NCI-H2227 treated with DMSO at 0.1 percent for 48 hours (cell line): ENCODE measurements at places on chromosomes 7 and 10.
A peak's percentile ranks its signal among the peaks of the same experiment; 100 is the strongest.

DNA sequence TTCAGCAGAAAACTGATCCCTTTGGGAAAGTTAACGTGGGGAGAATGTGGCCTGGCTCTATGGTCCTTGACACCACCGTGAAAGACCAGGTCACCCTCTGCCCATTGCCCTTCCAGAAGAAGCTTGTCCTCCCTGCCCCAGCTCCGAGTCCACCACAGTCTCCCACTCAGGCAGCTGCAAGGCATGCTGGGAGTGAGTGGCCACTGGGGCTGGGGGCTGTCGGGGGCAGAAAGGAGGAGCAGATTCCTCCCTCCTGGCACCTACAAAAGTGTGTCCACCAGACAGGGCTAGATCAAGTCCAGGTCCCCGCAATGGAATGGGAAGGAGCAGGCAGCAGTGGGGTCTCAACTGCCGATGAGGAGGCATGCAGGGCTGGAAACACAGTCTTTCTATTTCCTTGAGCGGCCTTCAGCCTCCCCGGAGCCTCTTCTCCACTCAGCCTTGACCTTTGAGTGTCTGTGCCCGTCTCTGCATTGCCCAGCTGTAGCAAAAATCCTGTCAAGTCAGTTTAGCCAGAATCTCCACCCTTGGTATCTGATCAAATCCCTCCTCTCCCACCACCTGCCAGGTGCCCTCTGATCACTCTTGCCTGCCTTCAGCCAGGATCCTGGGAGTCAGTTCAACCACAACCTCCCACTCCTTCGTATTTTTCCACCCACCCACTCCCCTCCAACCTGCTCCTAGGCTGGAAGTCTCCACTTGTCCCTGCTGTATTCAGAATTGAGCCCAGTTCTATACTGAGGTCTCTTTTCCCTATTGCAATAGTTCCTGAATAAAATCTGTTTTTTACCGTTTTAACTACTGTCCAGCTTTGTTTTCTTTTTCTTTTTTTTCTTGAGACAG, 6.9 kb upstream of the ZNF316 start:
- no peak for DNase-seq

GRCh38 chr7:43849047-43849446, 20.3 kb downstream of the MRPS24 start:
- no peak for DNase-seq

- DNase-seq, result peak; percentile 77
These were observed 16.8 kb upstream of the LAT2 start for GRCh38 chr7:74193054-74193453.

DNA sequence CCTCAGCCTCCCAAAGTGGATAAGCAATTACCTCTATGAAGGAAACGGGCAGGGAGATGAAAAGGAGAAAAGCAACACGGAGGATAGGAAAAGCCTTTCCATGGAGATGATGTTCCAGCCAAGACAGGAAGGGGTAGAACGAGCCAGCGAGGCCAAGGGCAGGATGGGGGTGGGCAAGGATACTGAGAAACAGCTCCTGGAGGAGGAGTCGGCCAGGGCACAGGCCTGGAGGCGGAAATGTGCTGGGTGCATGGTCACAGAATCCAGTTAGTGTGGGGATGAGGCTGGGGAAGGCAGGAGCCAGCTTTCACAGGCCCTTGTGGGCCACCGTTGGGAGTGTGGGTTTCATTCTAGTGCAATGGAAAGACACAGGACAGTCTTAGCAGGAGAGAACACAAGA, 162.6 kb downstream of the JAZF1 start:
- DNase-seq, result no peak

DNA sequence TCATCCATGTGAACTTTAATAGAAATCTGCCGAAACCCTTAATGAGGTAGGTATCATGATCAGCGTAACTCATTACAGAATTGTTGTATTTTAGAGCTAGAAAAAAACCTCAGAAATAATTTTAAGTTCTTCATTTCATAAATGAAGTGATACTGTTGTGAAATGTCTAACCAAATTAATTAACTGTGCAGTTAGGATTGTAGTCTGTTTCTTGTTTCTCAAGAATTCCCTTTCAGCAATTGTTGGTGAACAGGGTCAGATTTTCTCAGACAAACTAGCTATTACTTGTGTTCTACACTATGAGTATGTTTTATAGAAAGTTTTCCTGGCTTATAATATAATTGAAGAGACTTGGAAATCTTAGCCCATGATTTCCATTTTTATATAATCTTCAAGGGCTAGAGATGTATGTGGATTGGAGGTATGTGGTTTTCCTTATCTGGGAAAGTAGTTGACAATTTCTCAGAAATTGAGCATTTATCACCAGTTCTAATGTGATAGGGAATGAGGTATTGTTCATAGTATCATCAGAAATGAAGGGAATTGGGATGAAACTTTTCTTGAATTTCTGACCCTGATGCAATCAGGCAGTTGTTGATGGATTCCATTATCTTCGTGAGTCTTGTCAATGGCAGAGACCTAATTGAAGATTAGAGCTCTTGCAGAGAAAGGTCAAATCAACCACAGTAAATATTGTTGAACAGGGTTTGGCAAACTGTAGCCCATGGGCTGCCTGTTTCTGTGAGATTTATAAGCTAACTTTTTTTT, 55.0 kb downstream of the ST7 start:
- no peak for DNase-seq

GRCh38 chr7:51346126-51346525, 29.5 kb upstream of the COBL start:
- DNase-seq, result no peak

- DNase-seq, result no peak
These were observed 26.1 kb downstream of the STRA8 start for GRCh38 chr7:135259702-135260101.

DNA sequence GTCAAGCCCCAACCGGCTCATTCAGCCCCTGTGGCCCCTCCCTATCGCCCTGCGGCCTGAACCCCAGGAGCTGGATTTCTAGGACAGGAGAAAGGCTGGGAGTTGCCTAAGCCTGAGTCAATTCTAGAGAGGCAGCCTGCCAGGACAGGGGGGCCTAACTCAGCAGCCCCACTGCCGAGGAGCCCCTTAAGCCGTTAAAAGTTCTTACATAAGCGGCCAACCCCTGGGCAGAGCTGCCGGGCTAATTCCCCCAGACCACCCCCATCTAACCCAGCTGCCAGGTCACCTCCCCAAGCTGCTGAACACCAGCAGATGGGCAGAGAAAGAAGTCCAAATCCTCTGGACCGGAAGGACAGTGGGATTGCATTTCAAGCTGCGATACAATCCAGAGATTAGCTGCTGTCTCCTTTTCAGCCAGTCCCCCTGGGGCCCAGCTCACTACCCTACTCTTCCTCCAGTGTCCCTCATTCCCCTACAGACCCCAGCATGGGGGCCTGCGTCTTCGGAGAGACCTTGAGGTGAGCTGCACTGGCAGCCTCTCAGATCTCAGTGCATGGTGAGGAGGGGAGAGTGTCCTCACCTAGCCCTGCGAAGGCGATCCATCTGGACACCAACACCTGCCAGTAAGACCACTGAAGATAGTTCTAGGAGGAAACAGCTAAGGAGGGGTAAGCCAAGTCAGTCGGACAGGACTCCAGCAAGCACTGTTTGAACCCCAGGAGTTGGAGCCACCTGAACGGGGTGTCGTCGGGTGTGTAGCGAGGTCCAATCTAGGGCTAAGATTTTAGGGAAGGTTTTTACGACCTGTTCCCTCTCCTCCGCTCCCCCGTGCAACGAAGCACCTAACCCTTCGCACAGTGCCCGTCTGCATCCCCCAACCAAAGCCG, 830 bp downstream of the IMPDH1 start:
- DNase-seq, result no peak

DNA sequence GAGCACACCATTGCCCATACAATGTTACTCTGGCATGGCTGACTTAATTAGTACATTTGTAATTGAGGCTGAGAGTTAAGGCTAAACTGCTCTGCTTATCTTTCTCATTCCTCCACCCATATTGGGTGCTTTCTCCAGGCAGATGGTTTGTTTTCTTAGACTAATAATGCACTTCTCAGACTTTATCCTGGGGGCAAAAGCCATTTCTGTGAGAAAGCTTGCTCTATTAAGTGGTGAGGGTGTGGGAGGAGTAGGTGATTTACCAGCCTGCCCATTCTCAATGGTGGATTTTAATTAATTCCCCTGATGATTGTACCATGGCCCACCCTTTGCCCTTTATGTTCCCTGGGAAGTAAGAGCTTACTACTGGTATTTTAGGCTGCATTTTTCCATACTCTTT, 174.8 kb downstream of the FOXP2 start:
- DNase-seq, result no peak

DNA sequence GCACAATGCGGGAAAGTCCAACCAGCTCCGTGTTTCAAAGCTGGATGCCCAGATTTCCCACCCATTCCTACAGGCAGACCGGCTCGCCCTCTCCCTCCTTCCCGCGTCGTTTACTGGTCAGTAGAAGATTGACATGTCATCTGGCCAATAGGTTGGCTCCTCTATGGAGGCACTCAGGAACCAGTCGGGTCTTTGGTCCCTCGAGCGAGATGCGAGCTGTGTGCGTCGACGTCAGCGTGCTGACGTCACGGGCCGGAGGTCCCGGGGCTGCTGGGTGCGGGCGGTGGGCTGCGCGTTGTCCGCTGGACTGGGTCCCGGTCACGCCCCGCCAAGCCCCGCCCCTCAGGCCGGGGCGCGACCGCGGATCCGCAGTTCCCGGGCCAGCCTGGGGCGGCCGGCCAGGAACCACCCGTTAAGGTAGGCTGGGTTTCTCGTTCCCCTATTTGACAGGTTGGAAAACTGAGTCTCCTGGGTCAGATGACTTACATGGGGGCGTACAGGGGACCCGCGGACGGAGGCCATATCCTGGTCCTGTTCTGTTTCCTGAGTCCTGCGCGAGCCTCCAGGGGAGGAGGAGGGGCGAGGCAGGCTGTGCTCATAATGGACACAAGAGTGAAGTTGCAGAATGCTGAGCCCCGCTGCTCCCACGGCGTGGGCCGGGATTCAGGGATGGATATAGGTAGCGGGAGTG, at the start of gene STARD3NL:
Gene STARD3NL, plus strand, starts transcription at position 242 of the 691 bp plus-strand sequence. CDS start 29,260 bp downstream, outside the sequence.
- peak; percentile 96 for DNase-seq

DNA sequence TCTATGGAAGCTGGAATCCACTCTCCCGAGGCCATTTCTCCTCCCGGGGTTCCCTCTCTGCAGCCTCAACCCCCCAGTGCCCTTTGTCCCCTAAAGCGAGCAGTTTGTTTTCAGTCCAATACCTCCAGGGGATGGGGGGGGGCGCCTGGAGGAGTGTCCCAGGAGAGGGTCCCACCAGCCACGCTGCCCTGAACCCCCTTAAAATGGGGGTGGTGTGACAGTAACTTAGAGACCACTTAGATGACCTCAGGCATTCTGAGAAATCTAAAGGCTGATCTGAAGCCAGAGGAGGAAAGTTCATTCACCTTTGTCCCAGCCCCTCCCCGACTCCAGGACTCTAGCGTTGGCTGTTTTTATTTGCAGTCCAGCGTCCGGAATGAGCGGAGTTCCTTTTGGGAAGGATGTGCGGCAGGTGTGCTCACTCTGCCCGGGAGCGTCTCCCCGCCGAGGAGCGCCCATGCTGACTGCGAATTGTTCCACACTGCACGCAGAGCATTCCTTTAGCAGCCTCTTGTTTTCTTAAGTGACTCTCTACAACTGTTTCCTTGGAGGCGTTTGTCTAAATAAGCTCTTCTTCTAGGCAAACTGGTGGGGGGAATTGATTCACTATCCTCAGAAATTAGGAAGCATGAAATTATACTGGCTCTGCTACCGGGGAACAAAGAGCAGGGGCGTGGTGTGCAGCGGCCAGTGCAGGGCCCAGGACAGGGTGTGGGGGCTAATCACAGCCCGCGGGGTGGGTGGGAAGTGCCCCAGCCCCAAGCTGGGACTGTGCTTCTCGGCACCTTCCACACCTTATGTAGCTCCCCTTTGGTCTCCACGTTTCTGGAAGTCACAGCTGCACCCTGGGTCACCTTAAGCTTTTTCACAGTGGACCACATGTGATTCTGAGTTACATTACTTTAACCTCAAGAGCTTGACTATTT, 46.3 kb downstream of the SYPL1 start:
- peak; percentile 44 for DNase-seq

- DNase-seq, result no peak
These were observed 125.0 kb downstream of the DNAJB6 start for GRCh38 chr7:157461573-157462418.

GRCh38 chr7:45515346-45515745, 58.8 kb upstream of the ADCY1 start:
- no peak for DNase-seq

DNA sequence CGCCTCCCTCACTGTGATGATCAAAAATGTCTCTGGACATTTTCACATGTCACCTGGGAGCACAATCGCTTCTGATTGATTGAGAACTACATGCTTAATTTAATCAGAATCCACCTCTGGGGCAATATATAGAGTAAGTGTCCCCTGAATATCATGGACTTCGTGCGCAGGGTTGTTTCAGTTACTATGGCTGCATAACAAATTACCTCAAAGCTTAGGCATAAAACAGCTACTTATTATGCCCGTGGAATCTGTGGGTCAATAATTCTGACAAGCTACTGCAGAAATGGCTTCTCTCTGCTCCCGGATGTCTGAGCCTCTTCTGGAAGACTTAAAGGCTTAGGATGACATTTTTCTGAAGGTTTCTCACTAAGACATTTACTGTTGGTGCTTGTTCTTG, 334.4 kb downstream of the GPR158 start:
- no peak for DNase-seq

DNA sequence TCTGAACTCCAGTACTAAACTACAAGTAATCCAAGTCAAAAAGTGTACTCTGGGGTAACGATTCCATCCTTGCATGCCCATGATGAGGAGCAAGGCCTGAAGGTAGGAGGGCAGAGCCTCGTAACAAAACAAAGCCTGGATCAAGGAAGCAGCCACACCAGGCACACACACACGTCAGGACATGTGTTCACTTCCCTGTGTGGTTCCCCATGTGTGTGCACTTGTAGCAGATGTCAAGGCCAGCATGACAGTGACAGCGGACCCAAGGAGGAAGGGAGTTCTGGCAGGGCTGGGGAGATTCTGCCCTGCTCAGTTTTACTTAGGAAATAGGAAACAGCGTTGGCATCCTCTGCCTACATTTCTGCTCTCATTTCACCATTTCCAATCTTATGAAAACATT, 92.8 kb downstream of the ALOX5 start:
- no peak for DNase-seq

DNA sequence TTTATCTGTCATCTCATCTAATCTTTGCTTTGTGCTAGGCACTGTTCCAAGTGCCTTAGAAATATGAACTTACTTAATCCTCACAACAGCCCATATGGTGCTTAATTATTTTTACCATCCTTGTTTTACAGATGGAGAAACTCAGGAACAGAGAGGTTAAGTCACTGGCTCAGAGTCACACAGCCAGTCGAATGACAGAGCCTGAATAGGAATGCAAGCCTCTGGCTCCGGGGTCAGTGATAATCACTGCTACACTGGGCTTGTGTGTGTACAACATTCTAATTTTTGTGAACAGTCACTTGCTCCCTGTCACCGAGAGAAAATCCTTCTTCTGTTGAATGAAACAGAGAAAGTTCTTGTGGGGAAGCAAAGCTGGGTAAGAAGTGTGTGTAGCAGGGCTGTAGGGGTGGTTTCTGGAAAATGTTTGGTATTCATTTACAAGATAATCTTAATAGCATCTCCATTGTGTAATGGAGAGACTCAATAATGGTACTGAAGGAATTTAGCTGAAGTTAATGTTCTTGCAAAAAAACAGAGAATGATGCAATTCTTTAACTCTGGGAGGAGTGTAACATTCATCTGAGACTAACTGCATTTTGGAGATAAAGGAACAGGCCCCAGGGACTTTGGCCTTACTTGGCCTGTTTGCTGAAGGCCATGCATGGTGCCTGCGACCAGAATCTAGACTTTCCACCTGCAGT, 290.6 kb downstream of the FRMD4A start:
- no peak for DNase-seq
